ENCODE measurements at places on chromosomes 16 and 17. TPM values are rescaled to one million over a fixed set of nuclear protein-coding genes. Genes with fewer than 3 reads are reported as not detected.

Gene ZNF205
- total RNA-seq = 5.2 TPM

- DNase-seq = no peak
Observed at GRCh38 chr17:74797824-74798223, 21.7 kb upstream of the NAT9 start.

- no peak for DNase-seq
Observed at GRCh38 chr16:28013392-28013791, 50.1 kb downstream of the GSG1L start.

GRCh38 chr16:29975811-29976511, 2.3 kb downstream of the TAOK2 start:
- no peak for DNase-seq

GRCh38 chr17:7058831-7059447, 15.0 kb upstream of the SLC16A11 start:
- DNase-seq = no peak
